A375 (cell line): ENCODE measurements at places on chromosomes 1 and 21. TPM values are rescaled to one million over a fixed set of nuclear protein-coding genes. Genes with fewer than 3 reads are reported as not detected.

ITLN1 gene
- not detected in 2 replicates for total RNA-seq

SLC44A3 gene
- total RNA-seq: 0.23 TPM in 1 of 2 replicates, not detected in the other

SMIM1 gene
- not detected in 2 replicates for total RNA-seq

KRTAP19-1 gene
- not detected in 2 replicates for total RNA-seq

CYP2J2 gene
- total RNA-seq: 0.60 and 0.61 TPM in 2 replicates

FAM163A gene
- total RNA-seq: 0.08 TPM in 1 of 2 replicates, not detected in the other

TNFRSF4 gene
- total RNA-seq: not detected in 2 replicates

SLC30A10 gene
- not detected in 2 replicates for total RNA-seq

SLC39A1 gene
- total RNA-seq: 180 and 181 TPM in 2 replicates

RGS1 gene
- not detected in 2 replicates for total RNA-seq

GPR52 gene
- total RNA-seq: 2.3 TPM in 1 of 2 replicates, not detected in the other

WNT9A gene
- total RNA-seq: 0.72 and 0.83 TPM in 2 replicates

TFF2 gene
- total RNA-seq: 2.3 and 2.8 TPM in 2 replicates

SPRR1B gene
- not detected in 2 replicates for total RNA-seq

TNNT2 gene
- total RNA-seq: 0.03 and 0.11 TPM in 2 replicates

CRYBG2 gene
- total RNA-seq: 0.03 TPM in 1 of 2 replicates, not detected in the other

KIF26B gene
- 0.13 and 0.45 TPM in 2 replicates for total RNA-seq

C1orf115 gene
- total RNA-seq: 0.48 and 0.68 TPM in 2 replicates

C1orf216 gene
- total RNA-seq: 18.0 and 18.1 TPM in 2 replicates

TCEA3 gene
- 1.4 and 2.1 TPM in 2 replicates for total RNA-seq

ABCG1 gene
- total RNA-seq: 2.6 and 3.9 TPM in 2 replicates

PTGER3 gene
- 0.04 TPM in 1 of 2 replicates, not detected in the other for total RNA-seq

DMBX1 gene
- total RNA-seq: 0.19 TPM in 1 of 2 replicates, not detected in the other

NPPA gene
- not detected in 2 replicates for total RNA-seq

PROX1 gene
- total RNA-seq: 0.38 and 1.5 TPM in 2 replicates

MTX1 gene
- total RNA-seq: 125 and 141 TPM in 2 replicates

GCSAML gene
- total RNA-seq: not detected in 2 replicates

SH2D1B gene
- total RNA-seq: 3.0 TPM in 2 replicates

APCS gene
- not detected in 2 replicates for total RNA-seq

IL22RA1 gene
- total RNA-seq: 0.34 and 1.8 TPM in 2 replicates

MSH4 gene
- total RNA-seq: 0.04 and 0.08 TPM in 2 replicates

RAB3B gene
- total RNA-seq: 0.75 and 0.98 TPM in 2 replicates

CFAP45 gene
- total RNA-seq: 1.1 and 2.5 TPM in 2 replicates

TENT5C gene
- total RNA-seq: under 0.01 and 0.11 TPM in 2 replicates

TMEM125 gene
- total RNA-seq: not detected in 2 replicates

SMCP gene
- total RNA-seq: not detected in 2 replicates

TRIM17 gene
- total RNA-seq: not detected in 2 replicates

ACBD3 gene
- 40.0 and 41.8 TPM in 2 replicates for total RNA-seq

CIART gene
- total RNA-seq: 0.26 and 0.40 TPM in 2 replicates

LCE1A gene
- not detected in 2 replicates for total RNA-seq

SPATA17 gene
- total RNA-seq: 1.8 and 2.4 TPM in 2 replicates

C1orf87 gene
- total RNA-seq: not detected in 2 replicates

TMPRSS15 gene
- 35.2 and 37.9 TPM in 2 replicates for total RNA-seq

FCRL6 gene
- not detected in 2 replicates for total RNA-seq

MMP23B gene
- 0.08 and 1.4 TPM in 2 replicates for total RNA-seq

PROK1 gene
- total RNA-seq: not detected in 2 replicates

PTPN7 gene
- not detected in 2 replicates for total RNA-seq

CDK18 gene
- 4.1 and 6.6 TPM in 2 replicates for total RNA-seq

VWA1 gene
- 1.9 and 4.9 TPM in 2 replicates for total RNA-seq
